Ascending aorta (tissue), 2 donors: ENCODE measurements at places on chromosomes 2 and 18. TPM values are rescaled to one million over a fixed set of nuclear protein-coding genes. Genes with fewer than 3 reads are reported as not detected.

Gene CTDSP1
- 144 TPM for total RNA-seq

Gene DOCK10
- 30.9 TPM for total RNA-seq

Gene UGT1A1
- total RNA-seq, result not detected

DNA sequence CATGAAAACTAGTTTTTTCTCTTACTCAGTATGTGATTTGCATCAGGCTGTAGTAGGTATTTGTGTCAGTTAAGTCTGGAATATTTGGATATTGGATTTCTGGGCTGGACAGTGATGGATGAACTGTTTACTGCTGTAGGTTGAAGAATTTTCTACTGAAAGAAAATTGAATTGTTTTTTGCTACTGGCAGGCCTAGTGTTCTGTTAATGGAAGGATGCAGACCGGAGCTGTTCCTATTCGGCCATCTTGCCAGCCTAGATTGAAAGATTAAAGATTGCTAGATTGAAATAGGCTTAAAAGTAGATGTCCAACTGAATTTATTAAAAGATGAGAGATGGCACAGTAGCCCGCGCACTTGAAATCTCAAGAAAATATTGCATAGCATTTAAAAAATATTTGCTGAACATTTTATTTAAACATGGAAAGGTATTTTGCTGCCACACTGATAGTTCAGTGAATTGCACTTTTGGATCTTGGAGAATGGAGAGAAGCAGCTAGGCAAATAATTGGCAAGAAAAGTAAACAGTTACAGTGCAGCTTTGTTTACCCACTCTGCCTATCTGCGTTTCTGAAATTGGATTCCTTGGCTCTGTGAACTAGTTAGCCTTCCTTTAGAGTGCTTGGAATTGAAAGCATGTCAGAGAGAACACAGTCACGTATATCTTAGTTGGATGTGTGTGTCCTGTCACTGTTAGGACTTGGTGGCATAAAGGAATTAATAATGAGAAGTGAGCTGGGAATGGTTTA is 54.1 kb downstream of the EPB41L5 start:
- H3K4me3 ChIP-seq, result no peak overlapping the region
- H3K36me3 ChIP-seq, result no peaks in the 10 kb centered on the region
- no peak overlapping the region for H3K27ac ChIP-seq
- no peak for DNase-seq
- H3K27me3 ChIP-seq, result no peaks in the 10 kb centered on the region

- H3K4me3 ChIP-seq, result no peak overlapping the region
- no peaks in the 10 kb centered on the region for H3K4me1 ChIP-seq
- no peak for DNase-seq
- no peaks in the 10 kb centered on the region for H3K27me3 ChIP-seq
- no peak overlapping the region for H3K27ac ChIP-seq
- H3K36me3 ChIP-seq, result no peaks in the 10 kb centered on the region
Measured at GRCh38 chr2:160092445-160092844, 30.0 kb upstream of the PLA2R1 start.

- H3K27me3 ChIP-seq, result no peaks in the 10 kb centered on the region
- no peak for DNase-seq
- no peak overlapping the region for H3K27ac ChIP-seq
Measured at GRCh38 chr2:2851316-2851715, 520.2 kb upstream of the MYT1L start.

- H3K27ac ChIP-seq, result no peak overlapping the region
- no peak overlapping the region for H3K4me3 ChIP-seq
- H3K36me3 ChIP-seq, result no peaks in the 10 kb centered on the region
- no peak for DNase-seq
- no peaks in the 10 kb centered on the region for H3K27me3 ChIP-seq
Measured at GRCh38 chr2:181426672-181427071, 30.5 kb upstream of the ITGA4 start.

DNA sequence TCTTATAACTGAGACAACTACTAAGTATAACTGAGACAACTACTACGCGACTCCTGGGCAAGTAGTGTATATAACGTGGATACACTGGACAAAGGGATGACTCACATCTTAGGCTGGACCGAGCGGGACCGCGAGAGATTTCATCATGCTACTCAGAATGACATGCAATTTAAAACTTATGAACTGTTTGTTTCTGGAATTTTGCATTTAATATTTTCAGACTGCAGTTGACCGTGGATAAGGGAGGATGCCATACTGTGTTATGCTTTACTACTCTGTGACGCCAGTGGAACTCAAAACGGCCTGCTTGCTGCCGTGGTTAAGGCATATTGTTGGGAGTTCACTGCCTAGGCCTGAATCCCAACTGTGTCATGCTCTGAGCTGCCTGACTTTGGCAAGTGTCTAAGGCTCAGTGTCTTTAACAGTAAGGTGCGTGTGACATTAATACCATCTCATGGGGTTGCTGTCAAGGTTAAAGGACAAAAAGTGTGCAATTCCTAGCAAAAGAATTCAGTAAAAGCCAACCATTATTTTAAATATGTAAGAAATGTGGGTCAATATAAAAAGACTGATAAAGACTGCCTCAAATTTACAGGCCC is 64.6 kb downstream of the BMP10 start:
- no peaks in the 10 kb centered on the region for H3K36me3 ChIP-seq
- no peak overlapping the region for H3K4me3 ChIP-seq
- peaks cover 2% of the 10 kb centered on the region for H3K4me1 ChIP-seq
- DNase-seq, result no peak
- H3K27me3 ChIP-seq, result no peaks in the 10 kb centered on the region

GRCh38 chr2:26877276-26877675 is 29.3 kb downstream of the DPYSL5 start:
- DNase-seq, result no peak
- H3K36me3 ChIP-seq, result no peaks in the 10 kb centered on the region
- no peaks in the 10 kb centered on the region for H3K4me1 ChIP-seq
- no peak overlapping the region for H3K4me3 ChIP-seq

- no peaks in the 10 kb centered on the region for H3K4me1 ChIP-seq
- no peak for DNase-seq
- H3K27me3 ChIP-seq, result no peaks in the 10 kb centered on the region
- no peaks in the 10 kb centered on the region for H3K36me3 ChIP-seq
- no peak overlapping the region for H3K4me3 ChIP-seq
Measured at GRCh38 chr2:241894056-241894641, 24.6 kb downstream of the RTP5 start.
